Activated naive CD8-positive, alpha-beta T cell treated with anti-CD3 and anti-CD28 coated beads, Interleukin-2, amount 50 U/mL, for 16 hours (primary cell): ENCODE measurements at places on chromosomes 11 and 22.

DNA sequence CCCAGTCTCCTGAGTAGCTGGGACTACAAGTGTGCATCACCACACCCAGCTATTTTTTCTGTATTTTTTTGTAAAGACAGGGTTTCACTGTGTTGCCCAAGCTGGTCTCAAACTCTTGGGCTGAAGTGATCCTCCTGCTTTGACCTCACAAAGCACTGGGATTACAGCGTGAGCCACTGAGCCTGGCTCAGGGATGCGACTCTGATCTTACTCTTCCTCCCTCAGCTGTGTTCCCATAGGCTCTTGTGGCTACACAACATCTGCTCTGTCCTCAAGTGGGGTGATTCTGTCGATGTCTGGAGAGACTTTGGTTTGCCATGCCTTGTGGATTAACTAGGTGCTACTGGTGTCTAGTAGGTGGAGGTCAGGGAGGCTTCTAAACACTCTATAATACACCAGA lies 127.0 kb upstream of the SERPIND1 start:
- no peak for DNase-seq

- DNase-seq: no peak
Measured at GRCh38 chr22:29203488-29204454, 1.9 kb upstream of the EMID1 start.

DNA sequence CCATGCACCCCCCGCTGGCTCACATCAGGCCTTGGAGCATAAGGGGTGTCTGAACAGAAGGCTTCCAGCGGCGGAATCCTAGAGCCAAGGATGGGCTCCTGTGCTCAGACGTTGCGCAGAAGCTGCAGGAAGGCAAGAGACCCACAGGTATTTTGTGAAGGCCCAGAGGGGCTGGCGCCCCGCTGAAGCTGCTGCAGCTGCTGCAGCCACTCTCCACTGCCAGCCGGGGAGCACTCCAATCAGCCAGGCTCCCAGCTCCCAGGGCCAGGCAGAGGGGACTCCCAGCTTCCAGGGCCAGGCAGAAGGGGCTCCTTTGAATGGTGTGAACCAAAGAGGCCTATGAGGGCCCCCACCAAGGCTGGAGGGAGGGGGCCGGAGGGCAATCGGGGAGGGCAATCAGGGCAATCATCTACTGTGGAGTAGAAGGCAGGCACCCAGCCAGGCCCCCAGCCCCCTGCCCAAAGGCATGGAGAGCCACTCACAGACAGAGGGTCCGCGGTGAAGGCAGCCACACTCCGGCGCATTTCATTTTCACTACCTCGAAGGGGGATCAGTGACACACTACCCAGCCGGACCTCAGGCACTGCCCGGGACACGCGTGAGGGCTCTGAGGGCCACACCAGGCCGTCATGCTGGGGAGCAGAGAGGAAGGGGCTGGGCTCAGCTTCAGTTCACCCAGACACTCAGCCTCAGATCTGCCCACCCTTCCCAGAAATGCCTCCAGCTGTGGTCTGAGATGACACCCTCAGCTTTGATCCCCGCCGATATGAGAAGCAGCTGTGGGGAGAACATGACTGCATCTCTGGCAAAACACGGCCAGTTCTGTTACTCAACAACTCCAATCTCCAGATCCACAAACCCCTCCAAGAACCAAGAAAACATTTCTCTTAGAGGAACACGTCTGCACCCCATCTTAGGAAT lies 11.6 kb upstream of the PDE2A start:
- DNase-seq: peak; percentile 35

DNA sequence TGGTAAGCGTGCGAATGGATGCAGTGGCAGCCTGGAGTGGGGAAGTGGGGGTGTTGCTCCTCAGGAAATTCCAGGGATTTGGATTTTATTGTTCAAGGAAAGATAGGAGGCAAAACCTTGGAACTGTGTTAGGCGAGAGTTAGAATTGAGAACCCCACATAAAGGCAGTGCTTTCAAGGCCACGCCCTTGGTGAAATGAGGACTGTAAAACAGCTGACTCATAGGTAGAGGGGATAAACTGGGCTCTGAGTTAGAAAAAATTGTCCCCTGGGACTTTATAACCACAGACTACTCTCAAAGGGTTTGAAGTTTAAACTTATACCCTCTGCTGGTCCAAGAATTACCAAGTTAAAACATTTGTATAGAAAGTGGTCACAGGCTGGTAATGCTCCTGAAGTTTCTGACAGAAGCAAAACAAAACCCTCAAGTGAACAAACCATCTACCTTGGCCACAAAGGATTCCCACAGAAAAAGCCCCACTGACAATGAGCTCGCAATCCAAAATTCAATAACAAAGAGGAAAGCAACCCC lies 250.3 kb upstream of the TBCEL start:
- no peak for DNase-seq

- DNase-seq: no peak
Measured at GRCh38 chr11:68932358-68932757, 28.7 kb downstream of the IGHMBP2 start.

- no peak for DNase-seq
Measured at GRCh38 chr11:47148903-47149531, 27.7 kb downstream of the ARFGAP2 start.

GRCh38 chr11:111299101-111300026 lies 1.0 kb downstream of the POU2AF3 start:
- DNase-seq: no peak

- no peak for DNase-seq
Measured at GRCh38 chr11:69111624-69112542, 43.9 kb upstream of the SMIM38 start.

GRCh38 chr11:33463059-33463458 lies 205.9 kb downstream of the HIPK3 start:
- no peak for DNase-seq

DNA sequence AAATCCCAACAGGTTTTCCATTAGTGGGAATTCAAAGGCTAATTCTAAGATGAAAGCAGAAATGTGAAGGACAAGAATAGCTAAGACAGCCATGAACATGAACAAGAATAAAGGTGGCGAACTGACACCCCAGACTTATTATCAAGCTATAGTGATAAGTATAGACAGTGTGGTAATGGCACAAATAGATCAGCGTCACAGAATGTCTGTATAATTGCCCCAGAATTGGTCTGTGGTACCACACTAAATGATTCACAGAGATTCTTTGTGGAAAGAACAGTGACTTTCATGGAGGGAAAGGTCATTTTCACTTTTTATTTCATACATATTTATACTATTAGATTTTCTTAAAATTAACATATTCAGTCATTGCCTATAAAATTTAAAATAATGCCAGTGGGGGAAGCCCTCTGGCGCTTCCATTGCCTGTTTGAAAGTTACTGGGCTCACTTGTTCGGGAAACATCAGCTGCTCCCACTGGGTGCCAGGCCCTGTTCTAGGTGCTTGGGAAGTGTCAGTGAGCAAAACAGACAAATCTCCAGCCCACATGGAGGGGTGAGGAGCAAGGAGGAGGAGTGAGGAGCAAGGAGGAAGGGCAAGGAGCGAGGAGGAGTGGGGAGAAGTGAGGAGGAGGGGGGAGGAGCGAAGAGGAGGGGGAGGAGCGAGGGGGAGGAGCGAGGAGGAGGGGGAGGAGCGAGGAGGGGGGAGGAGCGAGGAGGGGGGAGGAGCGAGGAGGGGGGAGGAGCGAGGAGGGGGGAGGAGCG lies 11.3 kb upstream of the NLRP6 start:
- no peak for DNase-seq

DNA sequence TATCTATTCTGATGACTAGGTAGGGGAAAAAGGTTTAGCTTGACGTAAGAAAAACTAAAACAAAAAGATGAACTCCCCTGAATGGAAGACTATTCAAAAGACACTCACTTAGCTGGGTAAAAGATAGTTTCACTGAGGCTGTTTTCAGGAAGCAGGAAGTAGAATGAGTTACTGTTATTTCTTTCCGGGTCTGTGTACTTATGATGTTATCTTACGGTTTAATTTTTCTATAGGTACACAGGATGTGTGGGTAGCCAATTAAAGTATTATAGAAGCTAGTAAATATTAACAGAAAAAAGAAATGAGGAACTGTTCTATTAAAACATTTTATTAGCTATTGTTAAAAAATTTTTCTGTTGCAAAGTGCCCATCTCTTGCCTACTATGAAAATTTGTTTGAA lies 45.8 kb upstream of the MMP7 start:
- no peak for DNase-seq

DNA sequence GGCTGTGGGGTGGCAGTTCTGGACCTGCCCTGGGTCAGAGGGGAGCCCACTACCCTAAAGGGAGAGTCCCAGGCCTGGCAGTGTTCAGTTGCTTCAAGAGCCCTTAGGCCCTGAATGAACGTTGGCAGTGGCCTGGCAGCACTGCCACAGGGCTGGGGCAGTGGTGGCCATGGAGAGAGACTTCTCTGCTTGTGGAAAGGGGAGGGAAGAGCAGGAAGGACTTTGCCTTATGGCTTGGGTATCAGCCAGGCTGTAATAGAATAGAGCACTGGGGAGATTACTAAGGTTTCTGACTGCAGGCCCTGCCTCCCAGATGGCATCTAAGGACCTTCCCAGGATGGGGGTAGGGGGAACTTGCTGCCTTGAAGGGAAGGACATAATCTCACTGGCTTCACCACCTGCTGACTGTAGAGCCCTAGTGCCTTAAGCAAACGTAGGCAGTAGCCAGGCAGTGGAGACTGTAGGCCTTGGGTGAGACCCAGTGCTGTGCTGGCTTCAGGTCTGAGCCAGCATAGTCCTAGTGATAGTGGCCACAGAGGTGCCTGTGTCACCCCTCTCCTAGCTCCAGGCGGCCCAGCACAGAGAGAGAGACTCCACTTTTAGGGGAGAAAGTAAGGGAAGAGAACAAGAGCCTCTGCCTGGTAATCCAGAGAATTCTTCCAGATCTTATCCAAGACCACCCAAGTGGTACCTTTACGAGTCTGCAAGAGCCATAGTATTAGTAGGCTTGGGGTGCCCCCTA lies 27.6 kb downstream of the PLA2G6 start:
- no peak for DNase-seq

DNA sequence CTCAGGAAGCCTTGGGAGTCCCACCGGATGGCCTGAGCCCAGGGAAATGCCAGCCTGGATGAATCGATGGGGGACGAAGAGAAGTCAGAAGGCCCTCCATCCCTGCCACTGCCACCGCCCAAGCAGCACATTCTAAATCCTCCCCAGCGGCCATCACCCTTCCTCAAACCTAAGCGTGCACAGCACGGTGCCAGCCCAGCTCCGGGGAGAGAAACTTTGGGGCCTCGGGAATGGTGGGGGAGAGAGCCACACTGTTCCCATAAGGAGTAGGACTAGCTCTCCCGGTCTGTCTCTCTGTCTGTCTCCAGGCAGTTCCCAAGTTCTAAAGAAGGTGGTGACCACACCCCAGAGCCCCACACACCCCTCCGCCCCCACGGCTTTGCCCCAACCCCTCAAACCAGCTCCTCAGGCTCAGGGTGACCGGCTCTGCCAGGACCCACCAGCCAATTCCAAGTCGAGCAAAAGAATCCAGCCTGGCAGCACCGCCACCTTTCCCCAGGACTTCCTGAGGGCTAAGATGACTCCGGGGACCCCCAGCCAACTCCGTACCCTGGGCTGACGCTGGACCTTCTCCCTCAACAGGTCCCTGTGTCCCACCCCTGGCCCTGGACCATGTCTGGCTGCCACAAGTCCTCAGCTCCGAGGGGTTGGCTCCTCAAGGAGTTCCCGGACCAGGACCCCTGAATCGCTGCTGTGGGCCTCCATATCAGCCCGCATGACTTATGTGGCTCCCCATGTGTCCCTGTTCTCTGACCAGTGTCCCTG lies 2.7 kb downstream of the AHNAK start:
- no peak for DNase-seq

DNA sequence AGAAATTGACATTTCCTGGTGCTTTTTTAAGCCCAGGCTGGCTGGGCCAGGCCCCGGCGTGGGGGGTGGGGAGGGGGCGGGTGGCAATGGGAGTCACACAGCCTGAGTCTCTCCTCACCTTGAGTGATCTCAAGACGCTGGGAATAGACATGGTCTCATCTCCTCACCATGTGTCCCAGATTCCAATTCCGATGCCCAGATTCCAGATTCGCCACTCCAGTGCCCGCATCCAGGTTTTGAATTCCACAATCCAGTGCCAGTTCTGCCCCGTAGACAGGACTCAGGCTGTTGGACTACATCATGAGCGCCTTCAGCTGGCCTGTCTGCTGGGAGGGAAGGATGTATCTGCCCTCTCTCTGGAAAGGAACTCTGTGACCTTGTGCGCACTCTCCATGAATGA lies 19.1 kb downstream of the KCNC1 start:
- DNase-seq: no peak

- no peak for DNase-seq
Measured at GRCh38 chr11:72278905-72279304, 34.9 kb upstream of the PHOX2A start.

DNA sequence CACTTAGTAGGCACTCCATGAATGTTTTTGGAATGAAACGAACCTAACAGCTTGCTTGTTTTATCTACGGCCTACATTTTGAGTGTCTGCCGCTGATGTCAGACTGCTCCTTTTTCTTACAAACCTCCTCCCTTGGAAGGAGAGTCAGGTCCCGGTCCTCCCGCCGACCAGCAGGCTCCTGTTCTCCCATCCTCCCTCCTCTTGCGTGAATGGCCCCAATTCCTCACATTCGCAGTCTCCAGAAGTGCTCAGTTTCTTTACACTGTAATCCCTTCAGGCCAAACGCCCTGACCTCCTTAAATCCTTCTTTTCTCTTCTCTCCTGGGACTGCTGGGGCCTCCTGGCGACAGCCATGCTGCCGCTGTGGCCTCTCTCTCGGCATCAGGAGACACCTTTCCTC lies 82.6 kb upstream of the CSNK2A3 start:
- DNase-seq: no peak

- no peak for DNase-seq
Measured at GRCh38 chr22:20015971-20016733, 471 bp downstream of the ARVCF start.

GRCh38 chr11:79086056-79086455 lies 354.8 kb downstream of the TENM4 start:
- DNase-seq: no peak

DNA sequence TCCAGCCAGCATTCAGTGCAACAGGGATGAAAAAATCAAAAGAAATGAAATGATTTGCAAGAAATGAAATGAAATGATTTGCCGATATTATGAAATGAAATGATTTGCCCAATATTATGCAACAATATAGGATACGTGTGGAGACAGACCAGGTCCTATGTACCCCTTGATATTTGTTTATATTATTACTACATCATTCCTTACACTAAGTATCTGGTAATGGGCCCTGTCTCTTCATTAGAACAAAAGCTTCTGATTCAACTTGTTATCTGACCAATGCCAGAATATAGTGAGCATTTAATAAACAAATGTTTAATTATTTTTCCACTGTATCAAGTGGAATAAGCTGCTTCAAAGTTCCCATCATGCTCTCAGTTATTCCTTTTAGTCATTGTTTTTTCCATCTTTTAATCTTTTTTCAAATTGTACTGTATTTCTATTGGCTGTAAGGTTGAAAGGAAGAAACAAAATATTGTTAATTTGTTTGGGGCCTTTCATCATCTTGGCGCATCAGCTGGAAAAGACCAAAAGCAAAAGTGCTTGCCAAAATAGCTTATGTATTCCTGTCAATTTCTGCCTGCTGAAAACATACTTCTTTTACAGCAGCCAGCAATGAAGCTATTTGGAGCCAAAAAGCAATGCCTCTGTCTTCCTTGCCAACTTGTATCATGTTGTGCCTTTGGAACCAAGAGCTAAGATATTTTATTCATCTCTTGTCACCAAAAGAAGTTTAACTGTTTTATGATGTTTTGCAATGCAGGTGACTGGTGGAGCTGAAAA lies 2314.9 kb downstream of the LRRC4C start:
- no peak for DNase-seq

GRCh38 chr11:58742981-58743880 lies 11.5 kb upstream of the GLYAT start:
- no peak for DNase-seq
